ENCODE measurements at places on chromosomes 5 and 9. TPM values are rescaled to one million over a fixed set of nuclear protein-coding genes. Genes with fewer than 3 reads are reported as not detected.

GRCh38 chr5:43422143-43422542 is 10.0 kb upstream of the CCL28 start:
- DNase-seq, result no peak

The MRPS30 gene
- total RNA-seq, result 92.3 TPM

DNA sequence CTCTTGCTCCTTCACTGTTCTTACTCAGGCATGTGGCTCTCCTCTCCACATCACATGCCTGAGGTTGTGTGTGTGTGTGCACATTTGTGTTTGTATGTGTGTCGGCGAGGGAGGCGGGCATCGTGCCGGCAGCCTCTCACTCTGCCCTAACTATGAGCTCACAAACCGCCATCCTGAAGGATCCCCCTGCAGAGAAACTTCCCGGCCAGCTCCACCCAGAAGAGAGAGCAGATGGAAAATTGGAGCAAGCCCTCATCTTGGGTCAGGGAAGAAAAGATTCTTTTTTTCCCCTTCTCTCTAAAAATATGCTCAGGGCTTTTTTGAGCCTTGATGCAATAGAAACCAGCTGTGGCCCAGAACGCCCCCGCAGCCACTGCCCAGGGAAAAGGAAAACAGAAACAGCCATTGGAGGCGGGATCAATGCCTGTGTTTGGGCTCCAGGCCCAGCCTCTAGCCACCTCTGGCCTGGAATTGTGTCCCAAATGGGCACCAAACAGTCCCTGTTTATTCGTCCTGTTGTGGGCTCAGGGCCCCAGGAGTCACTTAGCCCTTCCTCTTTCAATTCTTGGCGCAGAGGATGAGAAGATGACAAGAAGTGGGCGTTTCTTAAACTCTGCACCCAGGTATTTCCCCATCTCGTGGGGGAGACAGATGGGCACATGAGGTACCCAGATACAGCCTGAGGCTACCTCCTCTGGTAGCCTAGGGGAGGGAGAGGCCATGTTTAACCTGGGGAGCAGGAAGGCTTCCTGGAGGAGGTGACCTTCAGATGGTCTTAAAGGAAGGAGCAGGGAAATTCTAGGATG is 151.5 kb downstream of the RGS3 start:
- DNase-seq, result no peak

DNA sequence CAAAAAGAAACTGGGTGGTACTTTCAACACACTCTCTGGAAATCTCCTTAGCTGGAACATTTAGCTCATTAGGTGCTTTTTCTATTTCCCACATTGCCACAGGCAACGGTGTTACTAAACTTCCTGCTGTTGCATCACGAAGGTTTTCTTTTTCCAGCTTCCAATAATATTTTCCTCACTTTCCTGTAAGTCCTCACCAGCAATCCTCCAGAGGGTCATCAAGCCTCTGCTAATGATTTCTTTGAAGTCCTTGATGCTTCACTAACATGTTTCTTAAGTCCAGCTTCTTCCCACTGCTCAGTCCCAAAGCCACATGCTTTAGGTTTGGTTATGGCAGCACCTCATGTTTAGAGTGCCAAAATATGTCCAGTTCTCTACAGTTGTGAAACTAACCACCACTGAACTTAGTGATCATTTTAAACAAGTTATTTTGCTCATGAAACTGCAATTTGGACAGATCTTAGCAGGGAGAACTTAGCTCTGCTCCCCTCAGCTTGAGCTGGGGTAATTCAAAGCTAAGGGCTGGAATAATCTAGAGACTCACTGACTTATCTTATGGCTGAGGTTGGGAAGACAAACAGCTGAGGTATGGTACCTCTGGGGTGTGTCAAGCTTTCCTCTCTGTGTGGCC is 39.9 kb upstream of the RETREG1 start:
- DNase-seq, result no peak

GRCh38 chr5:123916345-123917121 is 404.6 kb downstream of the CSNK1G3 start:
- DNase-seq, result no peak

- DNase-seq, result no peak
Measured at GRCh38 chr9:89801742-89802670, 197.2 kb downstream of the GADD45G start.

All from neural progenitor cell (in vitro differentiated cells).